Cortex of kidney (tissue), 1 donor: ENCODE measurements at places on chromosomes 1 and 21.

DNA sequence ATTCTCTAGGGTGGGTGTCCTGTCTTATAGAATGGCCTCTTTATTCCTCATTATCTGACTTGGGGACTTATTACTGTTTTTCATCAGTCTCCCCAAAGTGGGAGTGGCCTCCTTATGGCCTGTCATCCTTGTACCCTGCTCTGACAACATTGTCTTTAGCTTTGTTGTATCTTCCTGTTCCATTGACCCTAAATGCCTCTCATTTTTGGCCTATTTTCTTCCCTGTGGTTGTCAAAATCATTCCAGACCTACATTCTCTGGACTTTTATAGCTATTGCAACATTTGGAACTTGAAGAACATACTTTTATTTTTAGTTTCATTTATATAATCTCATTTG lies 9.7 kb downstream of the SFT2D2 start:
- no peak for DNase-seq

DNA sequence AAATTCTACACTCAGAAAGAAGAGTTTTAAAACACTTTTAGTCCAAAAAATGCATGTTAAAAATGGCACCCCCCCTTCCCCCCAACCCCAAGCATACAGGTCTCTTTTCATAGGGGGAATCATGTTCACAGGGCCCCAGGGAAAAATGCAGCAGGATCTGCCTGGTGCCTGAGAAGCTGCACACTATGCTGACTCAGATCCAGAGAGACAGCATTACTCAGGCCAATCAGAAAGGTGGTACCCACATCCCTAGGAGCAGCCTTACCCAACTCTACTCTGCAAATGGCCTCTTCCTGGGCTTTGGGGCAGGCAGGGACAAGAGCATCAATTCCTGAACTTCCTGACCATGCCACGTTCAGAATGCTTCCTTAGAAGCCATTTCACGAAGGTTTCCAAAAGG lies 119.0 kb downstream of the HIVEP3 start:
- DNase-seq: no peak

GRCh38 chr1:29309075-29309474 lies 72.8 kb downstream of the PTPRU start:
- no peak for DNase-seq

GRCh38 chr1:182910143-182910542 lies 42.8 kb downstream of the SHCBP1L start:
- no peak for DNase-seq

GRCh38 chr1:15098176-15099125 lies 55.1 kb upstream of the TMEM51 start:
- DNase-seq: no peak

DNA sequence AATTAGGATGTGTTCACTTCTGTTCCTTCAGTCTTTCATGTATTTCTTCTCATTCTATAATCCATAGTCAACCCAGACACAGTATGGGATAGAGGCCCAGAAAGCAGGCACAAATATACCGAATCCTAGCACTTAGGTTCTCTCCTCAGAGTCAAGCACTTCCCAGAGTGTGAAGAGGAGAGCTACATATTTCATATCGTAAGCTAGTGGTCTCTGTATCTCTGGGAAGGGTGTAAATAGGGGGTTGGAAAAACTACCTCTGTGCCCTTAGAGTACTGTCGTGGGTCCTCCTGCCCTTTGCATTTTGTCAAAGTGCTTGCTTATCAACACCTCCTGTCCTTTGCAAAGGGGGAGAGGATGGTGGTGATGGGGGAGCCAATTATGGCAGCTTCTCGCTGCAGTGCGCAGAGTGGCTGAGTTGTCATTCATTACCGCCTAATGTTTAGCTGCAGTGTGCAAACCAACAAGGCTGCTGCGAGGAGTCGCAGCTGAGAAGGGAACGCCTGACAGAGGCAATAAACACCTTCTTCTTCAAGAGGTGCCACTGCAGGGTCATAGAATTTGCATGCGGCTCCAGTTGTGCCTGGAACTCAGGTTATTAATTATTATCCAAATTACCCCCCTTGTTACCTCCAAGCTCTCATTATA lies 182.7 kb downstream of the NUF2 start:
- no peak for DNase-seq

GRCh38 chr1:25140073-25140797 lies 92.1 kb downstream of the SYF2 start:
- no peak for DNase-seq

DNA sequence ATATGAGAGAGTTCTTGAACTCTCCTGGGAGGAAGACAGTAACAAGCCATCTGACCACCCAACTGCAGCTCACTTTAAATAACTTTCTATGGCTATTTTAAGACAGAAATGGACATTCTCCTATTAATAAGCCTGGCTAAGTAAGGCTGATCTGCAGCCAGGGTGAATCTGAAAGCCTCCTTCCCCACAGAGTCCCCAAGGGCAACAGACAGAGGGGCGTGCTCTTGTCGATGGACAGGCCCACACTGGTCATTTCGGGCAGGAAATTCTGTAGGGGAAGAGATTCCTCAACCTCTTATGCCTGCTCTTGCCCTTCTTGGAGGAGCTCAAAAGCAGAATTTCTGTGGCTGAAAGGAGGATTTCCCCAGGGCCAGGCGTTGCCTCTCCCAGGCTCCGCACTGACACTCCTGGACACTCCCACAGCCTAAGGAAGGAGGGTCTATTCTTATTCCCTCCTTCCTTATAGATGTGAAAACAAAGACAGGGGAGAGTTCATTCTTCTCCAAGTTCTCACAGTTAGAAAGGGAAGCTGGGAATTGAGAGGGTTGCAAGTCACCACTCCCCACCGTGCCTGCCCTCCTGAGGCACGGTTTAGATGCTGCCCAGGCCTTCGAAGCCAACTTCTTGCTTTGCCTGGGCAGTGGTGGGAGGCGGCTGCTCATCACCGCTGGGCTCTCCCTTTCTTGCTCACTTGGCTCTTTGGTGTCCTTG lies 17.9 kb upstream of the KANK4 start:
- no peak for DNase-seq

GRCh38 chr1:100292711-100293110 lies 26.7 kb downstream of the RTCA start:
- DNase-seq: no peak

DNA sequence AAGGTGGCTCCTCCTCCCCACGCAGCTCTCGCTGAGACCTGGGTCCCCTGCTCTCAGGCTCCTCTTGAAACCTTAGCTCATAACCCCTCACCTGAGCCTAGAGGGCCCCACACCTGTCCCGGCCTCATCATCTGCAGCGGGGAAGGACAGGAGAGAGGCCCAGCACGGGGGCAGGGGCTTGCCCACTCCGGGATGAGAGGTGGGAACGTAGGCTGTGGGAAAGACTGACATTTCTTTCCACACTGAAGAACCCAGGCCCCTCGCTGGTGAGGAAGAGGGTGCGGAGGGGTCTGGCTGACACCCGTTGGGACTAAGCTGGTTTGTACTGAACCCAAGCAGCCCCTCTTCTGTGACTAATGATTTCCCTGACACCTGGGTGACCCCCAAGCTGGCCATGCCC lies 14.0 kb upstream of the NES start:
- DNase-seq: no peak

DNA sequence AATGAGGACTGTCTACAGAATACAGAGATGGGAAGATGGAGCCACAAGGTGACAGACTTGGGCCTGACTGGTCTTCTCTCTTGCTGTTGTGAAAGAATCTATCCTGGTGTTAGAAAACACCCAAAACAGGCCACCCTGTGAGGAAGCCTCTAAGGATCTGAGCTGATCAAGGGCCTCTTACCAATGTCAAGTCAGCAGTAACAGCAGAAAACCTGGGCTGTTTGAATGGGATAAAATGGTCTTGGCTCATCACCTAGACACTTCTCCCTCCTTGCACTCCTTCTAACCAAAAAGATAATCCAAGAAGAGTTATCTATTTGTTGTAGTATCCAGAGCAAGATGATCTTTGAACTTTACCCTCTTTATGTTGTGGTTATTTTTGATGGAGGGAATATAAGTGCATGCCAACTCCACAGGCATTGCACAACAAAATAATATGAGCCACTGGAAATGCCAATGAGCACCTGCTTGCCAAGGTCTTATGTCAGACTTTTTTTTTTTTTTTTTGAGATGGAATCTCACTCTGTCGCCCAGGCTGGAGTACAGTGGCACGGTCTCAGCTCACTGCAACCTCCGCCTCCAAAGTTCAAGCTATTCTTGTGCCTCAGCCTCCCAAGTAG lies 32.8 kb upstream of the ZNF281 start:
- DNase-seq: no peak

DNA sequence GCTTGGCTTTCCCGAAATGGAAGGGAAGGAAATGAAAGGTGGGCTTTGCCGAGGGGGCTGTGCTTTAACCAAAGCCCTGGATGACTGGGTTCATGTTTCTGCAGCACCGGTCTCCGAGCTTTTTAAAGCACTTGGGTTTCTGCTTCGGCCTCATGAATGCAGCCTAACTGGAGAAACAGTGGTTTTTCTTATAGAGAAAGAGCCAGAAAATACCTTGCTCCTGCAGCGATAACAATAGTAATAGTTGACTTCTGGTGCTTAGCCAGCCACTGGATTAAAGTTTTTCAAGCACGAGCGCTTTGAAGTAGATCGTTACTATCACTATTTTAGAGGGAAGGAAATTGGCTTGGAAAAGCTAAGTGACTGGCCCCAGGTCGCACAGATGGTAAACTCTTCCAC lies 500 bp upstream of the DOCK7 start:
- DNase-seq: no peak

GRCh38 chr1:198622001-198622400 lies 16.8 kb upstream of the PTPRC start:
- no peak for DNase-seq

GRCh38 chr1:77031106-77031662 lies 163.9 kb downstream of the ST6GALNAC5 start:
- DNase-seq: no peak

DNA sequence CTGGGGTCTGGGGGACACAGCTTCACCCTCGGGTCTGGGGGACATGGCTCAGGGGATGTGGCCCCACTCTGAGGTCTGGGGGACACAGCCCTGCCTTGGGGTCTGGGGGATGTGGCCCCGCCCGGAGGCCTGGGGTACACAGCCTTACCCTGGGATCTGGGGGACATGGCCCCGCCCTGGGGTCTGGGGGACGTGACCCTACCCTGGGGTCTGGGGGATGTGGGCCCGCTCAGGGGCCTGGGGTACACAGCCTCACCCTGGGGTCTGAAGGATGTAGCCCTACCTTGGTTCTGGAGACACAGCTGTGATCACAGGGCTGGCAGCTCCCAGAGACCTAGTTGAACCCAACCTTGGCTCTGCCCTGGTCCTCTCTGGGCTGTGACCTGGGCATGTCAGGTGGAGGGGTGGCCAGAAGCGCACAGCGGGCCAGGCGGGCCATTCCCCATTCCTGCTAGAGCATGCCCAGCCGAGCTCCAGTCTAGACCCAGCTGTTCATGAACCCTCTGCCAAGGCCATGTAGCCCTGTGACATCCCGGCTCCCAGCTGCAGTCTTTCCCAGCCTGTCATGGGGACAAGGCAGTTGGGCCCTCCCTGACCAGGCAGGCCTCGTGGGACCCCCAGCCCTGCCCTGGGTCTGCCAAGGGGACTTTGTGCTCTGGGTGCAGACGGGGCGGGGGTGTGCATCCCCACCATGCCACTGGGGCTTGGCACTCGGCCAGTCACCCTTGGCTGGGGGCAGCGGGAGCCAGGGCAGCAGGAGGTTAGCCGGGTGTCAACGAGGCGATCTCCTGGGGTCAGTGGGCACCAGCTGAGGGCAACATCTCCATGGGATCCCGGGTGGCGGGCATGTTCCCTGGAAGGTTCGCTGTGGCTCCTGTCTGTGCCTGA lies 43.9 kb downstream of the WNT9A start:
- no peak for DNase-seq

DNA sequence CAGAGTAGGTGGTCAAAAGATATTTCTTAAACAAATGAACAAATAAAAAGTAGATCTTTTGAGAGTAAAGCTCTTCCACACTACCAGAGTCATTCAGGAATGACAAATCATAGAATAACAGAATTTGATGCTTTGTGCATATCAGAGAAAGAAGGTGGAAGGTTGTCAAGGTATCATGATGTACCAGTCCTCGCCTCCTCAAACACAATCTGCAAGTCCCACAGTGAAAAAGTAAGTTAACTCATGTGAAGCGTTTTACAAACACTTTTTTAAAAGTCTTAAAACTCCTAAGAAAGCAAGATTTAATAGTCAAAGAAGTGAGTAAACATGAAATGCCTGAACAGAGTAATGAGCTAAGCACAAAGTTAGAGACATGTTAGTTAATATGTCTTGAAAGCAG lies 2.5 kb upstream of the RGS4 start:
- no peak for DNase-seq

GRCh38 chr21:43884861-43885417 lies 19.9 kb downstream of the AGPAT3 start:
- DNase-seq: no peak

- no peak for DNase-seq
Measured at GRCh38 chr1:39653546-39654031, 14.1 kb upstream of the HEYL start.

GRCh38 chr1:119226321-119226720 lies 85.9 kb upstream of the WARS2 start:
- no peak for DNase-seq

DNA sequence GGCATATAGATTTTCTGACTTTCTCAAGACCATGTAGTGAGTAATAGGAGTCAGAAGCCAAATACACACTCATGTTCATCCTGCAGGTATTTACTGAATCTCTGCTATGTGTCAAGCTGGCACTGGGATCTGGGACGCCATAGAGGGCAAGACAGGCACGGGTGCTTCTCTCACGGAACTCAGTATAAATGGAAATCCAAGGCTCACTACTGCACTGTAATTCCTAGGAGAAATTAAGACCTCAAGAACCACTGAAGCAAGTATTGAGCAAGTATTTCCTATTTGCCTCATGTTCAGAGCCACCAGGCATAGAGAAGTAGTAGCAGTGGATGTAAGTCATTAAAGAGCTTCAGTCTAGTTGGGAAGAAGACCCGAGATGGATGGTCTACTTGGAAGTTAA lies 38.9 kb downstream of the EIF2D start:
- no peak for DNase-seq

DNA sequence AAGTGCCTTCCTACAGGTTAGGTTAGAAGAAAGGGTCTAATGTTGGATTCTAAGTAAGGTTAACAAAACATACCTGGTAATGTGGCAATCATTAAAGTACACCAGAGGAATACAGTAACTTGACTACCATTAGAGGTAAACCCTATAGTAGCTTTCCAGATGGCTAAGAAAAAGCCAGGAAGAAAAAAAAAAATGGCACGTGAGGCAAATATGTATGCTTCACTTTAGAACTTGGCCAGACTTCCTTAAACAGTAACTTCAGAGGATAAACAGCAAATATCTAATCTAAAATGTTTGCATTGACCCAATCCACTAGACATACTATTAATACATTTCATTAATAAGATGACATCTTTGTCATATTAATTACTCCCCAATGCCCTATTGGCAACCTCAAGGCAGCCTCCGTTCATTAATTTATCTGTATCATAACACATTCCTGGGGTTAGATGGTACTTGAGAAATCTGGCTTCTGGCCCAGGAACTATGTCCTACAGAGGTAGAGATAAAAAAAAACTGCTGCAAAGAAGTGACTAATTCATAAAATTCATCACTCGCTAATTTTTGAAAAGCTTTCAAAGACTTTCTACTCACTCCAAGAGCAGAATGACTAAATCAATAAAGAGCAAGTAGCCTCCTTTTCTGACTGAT lies 5.8 kb downstream of the DCAF8 start:
- DNase-seq: no peak
